ENCODE measurements at places on chromosomes 3 and 15. TPM values are rescaled to one million over a fixed set of nuclear protein-coding genes. Genes with fewer than 3 reads are reported as not detected.

The SEMA3G gene
- total RNA-seq: 13.7 TPM

The GOLGA8O gene
- total RNA-seq: 1.7 TPM

The FILIP1L gene
- 86.6 TPM for total RNA-seq

The ABHD5 gene
- total RNA-seq: 27.9 TPM

The THAP10 gene
- total RNA-seq: 3.6 TPM

The ANKUB1 gene
- total RNA-seq: not detected

The HTR3E gene
- not detected for total RNA-seq

The SHISA5 gene
- total RNA-seq: 108 TPM

The NUP210 gene
- total RNA-seq: 4.7 TPM

The CYFIP1 gene
- 44.9 TPM for total RNA-seq

The MESP1 gene
- total RNA-seq: 10.5 TPM

The ACP3 gene
- 3.0 TPM for total RNA-seq

The ALS2CL gene
- total RNA-seq: 23.8 TPM

The ADAMTS9 gene
- 28.0 TPM for total RNA-seq

The ACTC1 gene
- total RNA-seq: 12,863 TPM

The ARNT2 gene
- total RNA-seq: 4.3 TPM

The ELL3 gene
- total RNA-seq: 0.47 TPM

The NPHP3 gene
- 8.9 TPM for total RNA-seq

The STRIT1 gene
- total RNA-seq: not detected

The ZSCAN29 gene
- total RNA-seq: 15.3 TPM

The PRSS50 gene
- not detected for total RNA-seq

The TPRG1 gene
- 5.2 TPM for total RNA-seq

The CAND2 gene
- total RNA-seq: 51.0 TPM

The DAPK2 gene
- total RNA-seq: 72.5 TPM

The TRAK1 gene
- 211 TPM for total RNA-seq

The CDCP1 gene
- total RNA-seq: 0.74 TPM

The SLC2A2 gene
- not detected for total RNA-seq

The MYD88 gene
- 10.8 TPM for total RNA-seq

The LSMEM2 gene
- total RNA-seq: 1.4 TPM

The ALDH1L1 gene
- 20.2 TPM for total RNA-seq

The ZBBX gene
- not detected for total RNA-seq

The RASGRF1 gene
- total RNA-seq: not detected

The EIF1B gene
- 194 TPM for total RNA-seq

The TRIM42 gene
- not detected for total RNA-seq

The GPR160 gene
- total RNA-seq: 1.3 TPM

The PRC1 gene
- total RNA-seq: 6.9 TPM

The USP3 gene
- total RNA-seq: 20.1 TPM

The P2RY1 gene
- total RNA-seq: 4.3 TPM

The MST1R gene
- total RNA-seq: 1.7 TPM

The ATP13A5 gene
- not detected for total RNA-seq

The MLF1 gene
- 199 TPM for total RNA-seq

The IL17RD gene
- 5.9 TPM for total RNA-seq

The INSYN1 gene
- total RNA-seq: 80.8 TPM

The LYZL4 gene
- not detected for total RNA-seq

The CLSTN2 gene
- 22.9 TPM for total RNA-seq

The ARPIN gene
- 10.2 TPM for total RNA-seq

The PLOD2 gene
- 35.7 TPM for total RNA-seq

The CLDN16 gene
- total RNA-seq: 0.15 TPM

The ACAN gene
- total RNA-seq: 0.09 TPM

The RPN1 gene
- total RNA-seq: 170 TPM

The ZNF148 gene
- total RNA-seq: 42.3 TPM

The HYAL2 gene
- total RNA-seq: 53.4 TPM

The SNX22 gene
- 29.8 TPM for total RNA-seq

The IQCF5 gene
- not detected for total RNA-seq

Data from left cardiac atrium (tissue), 4 donors.